ENCODE measurements at places on chromosomes 4 and X.
A peak's percentile ranks its signal among the peaks of the same experiment; 100 is the strongest.

GRCh38 chr4:28373601-28374000 is 1513.0 kb downstream of the STIM2 start:
- no peak for DNase-seq

DNA sequence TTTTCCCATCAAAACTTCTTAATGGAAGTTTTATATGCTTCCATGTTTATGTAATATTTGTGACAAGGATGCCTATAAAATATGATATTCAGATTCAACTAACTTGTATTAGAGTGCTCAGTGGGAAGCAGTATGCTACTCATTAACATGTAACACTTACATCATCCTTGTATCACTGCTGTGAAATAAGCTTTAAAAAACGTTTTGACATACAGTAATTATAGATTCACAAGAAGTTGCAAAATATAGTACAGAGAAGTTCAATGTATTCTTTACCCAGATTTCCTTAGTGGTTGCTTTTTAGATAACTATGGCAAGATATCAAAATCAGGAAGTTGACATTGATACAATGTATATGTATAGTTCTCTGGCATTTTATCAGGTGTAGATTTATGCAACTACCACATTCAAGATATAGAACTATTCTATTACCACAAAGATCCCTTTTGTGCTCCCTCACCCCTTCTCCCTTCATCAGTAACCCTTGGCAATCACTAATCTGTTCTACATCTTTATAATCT is 56.3 kb downstream of the DTHD1 start:
- DNase-seq, result no peak

DNA sequence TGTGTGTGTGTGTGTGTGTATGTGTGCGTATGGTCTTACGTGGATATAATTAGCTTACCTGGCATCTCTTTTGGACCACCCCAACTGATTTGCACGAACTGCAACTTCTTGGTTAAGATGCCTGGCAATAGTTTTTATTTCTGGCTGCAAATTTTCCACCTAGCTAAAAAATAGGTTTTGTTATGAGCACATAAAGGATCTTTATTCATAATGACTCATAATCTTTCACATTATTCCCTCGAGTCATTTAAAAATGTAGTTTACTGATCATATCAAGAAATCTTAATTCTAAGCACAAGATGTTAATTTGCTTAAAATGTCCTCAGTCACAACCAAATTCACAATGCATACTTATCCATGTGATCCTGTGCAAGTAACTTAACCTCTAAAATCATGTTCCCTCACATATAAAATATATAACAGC is 1.5 kb downstream of the COX18 start:
- DNase-seq, result no peak

DNA sequence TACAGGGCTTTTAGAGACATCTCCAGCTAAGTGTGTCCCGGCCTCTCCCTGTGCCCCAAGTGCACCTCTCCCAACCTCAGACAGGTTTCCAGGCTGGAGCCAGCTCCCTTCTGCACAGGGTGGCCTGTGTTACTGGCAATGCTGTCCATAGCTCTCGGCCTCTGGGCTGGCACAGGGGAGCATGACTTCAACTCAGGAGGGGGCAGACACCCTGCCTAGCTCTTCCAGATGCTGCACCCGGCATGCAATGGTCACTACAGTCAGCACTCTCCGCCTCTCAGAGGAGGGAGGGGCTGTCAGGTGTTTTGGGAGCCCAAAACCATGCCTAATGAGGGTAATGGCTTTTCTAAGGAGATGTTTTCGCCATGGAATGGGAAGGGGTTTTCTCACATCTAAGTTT is 2.4 kb upstream of the IRAK1 start:
- DNase-seq, result peak; percentile 49

DNA sequence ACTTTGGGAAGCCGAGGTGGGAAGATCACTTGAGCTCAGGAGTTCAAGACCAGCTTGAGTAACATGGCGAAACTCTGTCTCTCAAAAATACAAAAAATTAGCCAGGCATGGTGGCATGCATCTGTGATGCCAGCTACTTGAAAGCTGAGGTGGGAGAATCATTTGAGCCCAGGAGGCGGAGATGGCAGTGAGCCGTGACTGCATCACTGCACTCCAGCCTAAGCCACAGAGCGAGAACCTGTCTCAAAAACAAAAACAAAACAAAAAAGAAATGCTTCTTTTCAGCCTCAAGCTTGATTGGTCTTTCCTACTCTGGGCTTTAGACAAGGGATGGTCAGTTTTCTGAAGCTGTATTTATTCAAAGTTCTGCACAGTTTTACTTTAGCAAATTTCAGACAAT is 15.8 kb upstream of the DHRSX start:
- no peak for DNase-seq

DNA sequence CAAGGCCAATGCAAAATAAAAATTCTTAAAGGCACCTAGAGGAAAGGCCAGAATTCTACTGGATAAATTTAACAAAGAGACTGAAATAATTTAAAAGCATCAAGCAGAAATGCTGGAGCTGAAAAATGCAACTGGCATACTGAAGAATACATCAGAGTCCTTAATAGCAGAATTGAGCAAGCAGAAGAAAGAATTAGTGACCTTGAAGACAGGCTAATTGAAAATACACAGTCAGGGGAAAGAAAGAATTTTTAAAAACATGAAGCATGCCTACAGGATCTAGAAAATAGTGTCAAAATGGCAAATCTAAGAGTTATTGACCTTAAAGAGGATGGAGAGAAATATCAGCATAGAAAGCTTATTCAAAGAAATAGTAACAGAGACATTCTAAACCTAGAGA is 371.7 kb downstream of the KLHL13 start:
- no peak for DNase-seq

GRCh38 chr4:166043801-166044200 is 170.8 kb downstream of the TLL1 start:
- DNase-seq, result no peak

DNA sequence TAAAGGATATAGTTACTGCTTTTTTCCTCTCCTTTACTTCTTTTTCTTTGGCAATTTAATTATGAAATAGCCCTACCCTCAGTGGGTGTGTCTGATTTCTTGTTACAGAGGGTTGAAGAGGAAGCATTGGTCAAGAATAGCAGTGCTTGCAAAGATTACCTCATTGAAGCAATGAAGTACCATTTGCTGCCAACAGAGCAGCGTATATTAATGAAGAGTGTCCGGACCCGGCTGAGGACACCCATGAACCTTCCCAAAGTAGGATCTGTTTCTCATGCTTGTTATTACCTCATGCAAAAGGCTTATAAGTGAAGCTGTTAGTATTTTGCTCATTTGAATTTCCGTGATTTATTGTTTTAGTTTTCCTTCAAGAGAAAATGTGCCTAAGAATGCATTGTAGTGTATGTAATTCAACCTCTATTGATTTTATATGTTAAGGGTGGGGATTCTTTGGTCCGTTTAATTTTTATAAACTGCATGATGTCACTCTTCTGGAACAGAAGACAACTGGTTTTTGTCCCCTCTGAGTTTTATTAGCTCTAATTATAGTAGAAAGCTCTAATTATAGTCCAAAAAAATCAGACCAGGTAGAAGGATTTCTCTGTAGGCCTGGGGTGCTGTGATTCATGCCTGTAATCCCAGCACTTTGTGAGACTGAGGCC is 27.9 kb upstream of the MSMO1 start:
- no peak for DNase-seq

GRCh38 chrX:104459796-104460195 is 106.2 kb upstream of the IL1RAPL2 start:
- DNase-seq, result no peak

DNA sequence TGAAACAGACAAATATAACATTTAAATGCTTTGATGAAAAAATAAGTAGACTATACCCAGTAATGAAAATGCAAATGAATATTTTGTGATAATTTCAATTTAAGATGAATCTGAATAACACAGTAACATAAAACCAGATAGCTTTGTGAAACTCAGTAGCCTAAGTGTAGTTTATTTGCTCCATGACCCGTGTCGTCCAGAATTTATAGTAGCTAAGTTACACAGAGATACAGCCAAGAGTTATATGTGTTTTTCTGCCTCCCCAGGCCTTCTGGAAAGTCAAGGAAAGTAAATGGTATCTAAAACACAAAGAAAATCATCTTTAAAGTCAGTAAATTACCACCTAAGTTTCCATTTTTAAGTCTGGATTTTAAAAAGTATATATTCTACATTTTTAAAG is 26.7 kb downstream of the HPGD start:
- no peak for DNase-seq

DNA sequence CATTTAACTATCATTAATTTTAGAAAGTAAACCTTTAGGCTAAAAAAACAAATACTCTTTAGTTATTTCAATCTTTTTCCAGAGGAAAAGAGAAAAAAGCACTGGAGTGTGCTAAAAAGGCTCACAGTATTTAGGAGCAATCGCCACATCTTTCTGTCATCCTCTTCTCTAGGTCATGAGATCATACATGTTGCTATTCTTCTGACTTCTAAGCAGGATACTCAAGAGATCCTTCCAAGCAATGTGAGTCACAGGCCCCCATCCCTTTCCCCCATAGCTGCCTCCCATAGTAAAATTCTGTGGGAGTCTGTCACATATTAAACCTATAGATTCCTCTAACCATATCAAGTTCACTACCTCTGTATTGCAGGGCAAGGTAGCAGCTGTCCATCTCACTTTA is 7.7 kb downstream of the EDNRA start:
- no peak for DNase-seq

- no peak for DNase-seq
Measured at GRCh38 chr4:173703021-173703420, 173.0 kb upstream of the HAND2 start.

DNA sequence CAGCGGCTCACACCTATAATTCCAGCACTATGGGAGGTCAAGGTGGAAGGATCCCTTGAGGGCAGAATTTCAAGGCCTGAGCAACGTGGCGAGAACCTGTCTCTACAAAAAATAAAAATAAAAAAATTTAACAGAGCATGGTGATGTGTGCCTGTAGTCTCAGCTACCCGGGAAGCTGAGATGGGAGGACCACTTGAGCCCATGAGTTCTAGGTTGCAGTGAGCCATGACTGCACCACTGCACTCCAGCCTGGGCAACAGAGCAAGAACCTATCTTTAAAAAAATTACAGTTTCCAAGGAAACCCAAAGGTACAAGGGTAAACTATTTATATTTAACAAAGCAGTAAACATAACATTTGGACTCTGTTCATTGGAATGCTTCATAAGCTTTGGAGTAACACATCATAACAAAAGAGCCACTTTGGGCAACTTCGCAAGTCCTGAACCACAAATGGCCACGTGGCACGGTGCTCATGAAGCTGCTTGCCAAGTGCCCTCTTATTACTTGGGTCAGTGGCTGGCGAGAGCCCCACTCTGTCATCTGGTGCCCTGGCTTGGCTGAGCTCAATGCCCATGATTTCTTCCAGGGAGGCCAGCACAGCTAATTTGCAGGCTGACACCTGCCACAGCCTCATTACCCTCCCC is 165.6 kb downstream of the SH3KBP1 start:
- no peak for DNase-seq

DNA sequence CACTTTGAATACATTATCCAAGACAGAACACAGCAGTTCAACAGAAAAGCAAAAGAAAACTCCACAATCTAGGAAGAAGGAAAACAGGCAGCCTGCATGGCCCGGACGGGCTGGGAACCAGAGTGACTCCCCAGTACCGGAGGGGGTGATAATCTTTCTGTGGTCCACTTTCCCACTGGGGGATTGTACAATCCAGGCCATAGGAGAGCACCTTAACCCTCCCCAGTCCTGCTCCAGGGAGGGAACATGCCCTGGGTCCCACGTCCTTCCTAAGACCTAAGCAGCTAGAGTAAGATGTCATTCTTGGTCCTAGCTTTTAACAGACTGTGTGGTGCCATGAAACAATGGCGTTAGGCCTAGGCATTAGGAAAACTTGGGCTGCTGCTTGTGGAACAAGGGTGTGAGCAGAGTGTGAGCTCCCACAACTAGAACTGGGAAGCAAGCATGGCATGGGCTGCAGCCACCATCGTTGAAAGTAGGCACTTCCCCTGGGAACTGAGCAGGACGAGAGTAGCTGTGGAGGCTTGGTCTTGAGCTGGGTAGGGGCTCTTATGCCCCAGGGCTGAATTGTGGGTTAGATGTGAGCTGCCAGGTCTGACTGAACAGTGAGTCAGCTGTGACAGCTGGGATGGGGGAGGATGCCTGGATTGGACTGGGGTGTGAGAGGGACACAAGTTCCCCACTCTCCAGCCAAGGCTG is 42.4 kb downstream of the NAT8L start:
- DNase-seq, result no peak

- DNase-seq, result no peak
Measured at GRCh38 chrX:16310326-16310725, 143.0 kb downstream of the MAGEB17 start.

DNA sequence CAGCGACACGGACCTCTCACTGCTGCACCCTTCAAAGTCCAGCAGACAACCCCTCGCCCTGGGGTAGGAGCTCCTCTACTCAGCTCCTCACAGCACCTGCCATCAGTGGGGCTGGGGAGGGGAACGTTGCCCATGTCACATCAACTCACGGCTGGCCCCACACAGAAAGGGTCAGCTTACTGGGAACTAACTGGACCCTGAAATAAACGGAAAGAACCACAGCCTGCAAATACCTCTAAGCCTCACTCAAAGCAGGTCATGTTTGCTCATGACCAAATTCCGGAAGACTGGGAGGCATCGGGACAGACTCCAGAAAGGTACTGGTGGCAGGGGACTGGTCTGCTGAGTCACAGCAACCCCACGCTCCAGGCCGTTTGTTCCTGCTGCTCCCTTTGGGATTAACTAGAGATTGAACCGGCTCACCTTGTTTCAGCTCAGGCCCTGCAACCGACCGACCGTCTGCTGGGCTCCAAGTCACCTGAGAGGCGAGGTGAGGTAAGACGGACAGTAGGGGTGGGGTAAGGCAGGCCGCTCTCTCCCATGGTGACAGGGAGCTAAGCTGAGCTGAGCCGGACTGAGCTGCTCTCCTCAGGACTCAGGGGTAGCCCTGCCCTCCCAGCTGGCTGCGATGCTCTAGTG is 5.6 kb downstream of the G6PD start:
- no peak for DNase-seq

- DNase-seq, result peak; percentile 13
Measured at GRCh38 chrX:3362956-3363355, 16.5 kb upstream of the MXRA5 start.

GRCh38 chrX:119778829-119779228 is 12.6 kb downstream of the RPL39 start:
- DNase-seq, result no peak

DNA sequence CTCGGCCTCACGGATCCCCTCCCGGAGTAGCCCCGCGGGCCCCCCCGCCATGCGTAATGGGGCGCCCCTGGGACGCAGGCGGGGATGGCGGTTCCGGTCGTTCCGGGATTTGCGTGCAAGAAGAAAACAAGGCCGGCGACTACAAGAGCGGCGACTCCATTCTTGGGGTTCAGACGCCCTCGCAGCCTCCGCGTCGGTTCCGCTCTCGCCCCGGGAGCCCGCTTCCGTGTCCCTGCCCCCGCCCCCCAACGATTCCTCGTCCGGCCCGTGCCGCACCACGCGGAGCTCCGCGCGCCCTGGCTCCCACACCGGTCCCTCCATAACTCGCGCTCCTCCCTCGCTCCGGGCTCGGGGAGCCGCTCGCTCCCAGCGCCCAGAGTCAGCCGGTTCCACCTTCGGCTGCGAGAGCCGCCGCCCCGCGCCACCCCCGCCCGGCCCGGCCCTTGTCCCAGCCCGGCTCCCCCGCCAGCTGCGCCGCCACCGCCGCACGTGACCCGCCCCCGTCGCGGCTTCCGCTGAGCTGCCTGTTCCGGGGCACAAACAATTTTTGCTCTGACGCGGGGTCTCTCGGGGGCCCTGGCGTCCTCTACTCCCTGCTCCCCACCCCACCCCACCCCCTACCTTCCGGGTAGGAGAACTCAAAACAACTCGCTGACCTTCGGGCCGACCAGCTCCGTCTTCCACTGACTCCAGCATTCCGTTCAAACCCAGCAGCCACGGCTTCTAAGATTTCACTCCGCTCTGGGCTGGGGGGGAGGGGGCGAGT is 78.8 kb upstream of the BCOR start:
- DNase-seq, result peak; percentile 92
